ENCODE measurements at places on chromosomes 6 and 20.

GRCh38 chr20:61803915-61804751 is 261.5 kb downstream of the TAF4 start:
- DNase-seq = no peak

GRCh38 chr6:22147921-22148776 is 148.7 kb downstream of the PRL start:
- no peak for DNase-seq

DNA sequence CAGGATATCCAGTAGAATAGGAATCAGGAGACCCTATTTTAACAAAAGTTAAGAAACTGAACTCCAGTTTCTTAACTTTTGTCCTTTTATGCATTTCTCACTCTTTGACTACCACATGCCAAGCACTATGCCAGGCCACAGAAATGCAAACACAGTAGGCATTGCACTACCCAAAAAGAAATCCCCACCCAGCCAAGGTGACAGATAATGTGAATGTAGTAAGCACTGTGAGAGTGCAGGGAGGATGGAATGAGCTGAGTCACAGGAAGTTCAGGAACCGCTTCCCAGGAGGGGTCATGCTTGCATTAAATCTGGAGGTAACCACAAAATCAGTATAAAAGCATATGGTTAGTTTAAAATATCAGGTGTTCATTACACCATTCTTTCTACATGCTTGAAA is 20.1 kb upstream of the FAM83C start:
- DNase-seq = no peak

- no peak for DNase-seq
These were observed 129.3 kb downstream of the DTNBP1 start for GRCh38 chr6:15533379-15534026.

GRCh38 chr6:54192993-54193392 is 81.8 kb downstream of the MLIP start:
- DNase-seq = no peak

GRCh38 chr6:148533309-148534107 is 190.9 kb downstream of the SASH1 start:
- no peak for DNase-seq

- DNase-seq = no peak
These were observed 71.0 kb upstream of the SPACA1 start for GRCh38 chr6:87976616-87977015.

DNA sequence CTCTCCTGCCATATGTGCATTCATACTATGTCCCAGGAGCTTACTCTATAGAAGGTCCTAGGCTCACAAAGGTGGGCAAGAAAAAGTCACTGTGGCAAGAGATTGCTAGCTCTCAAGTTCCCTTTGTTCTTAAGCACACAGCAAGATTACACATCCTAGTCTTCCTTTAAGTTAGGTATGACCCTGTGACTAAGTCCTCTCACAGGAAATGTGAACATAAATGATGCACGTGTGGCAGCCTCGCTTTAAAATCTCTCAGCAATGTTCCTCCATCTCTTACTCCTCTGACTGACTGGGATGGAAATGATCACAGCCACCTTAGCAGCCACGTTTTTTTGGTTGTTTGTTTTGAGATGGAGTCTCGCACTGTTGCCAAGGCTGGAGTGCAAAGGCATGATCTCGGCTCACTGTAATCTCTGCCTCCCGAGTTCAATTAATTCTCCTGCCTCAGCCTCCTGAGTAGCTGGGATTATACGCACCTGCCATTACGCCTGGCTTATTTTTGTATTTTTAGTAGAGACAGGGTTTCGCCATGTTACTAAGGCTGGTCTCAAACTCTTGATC is 35.7 kb upstream of the HAO1 start:
- DNase-seq = no peak

DNA sequence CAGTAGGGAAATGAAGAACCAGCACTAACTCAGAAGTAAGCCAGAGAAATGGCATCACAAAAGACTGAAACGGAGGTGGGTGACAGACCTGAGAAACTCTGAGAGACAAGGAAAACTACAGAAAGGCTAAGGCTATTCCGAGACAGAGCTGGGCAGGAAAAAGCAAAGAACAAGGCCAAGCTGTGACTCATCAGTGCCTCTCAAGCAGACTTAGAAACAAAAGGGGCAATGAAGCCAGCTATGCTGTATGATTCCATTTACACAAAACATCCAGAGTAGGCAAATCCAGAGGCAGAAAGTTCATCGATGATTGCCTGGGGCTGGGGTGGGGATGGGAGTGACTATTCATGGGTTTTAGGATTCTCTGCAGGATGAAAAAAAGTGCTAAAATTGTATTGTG is 50.0 kb downstream of the SLC23A2 start:
- DNase-seq = no peak

DNA sequence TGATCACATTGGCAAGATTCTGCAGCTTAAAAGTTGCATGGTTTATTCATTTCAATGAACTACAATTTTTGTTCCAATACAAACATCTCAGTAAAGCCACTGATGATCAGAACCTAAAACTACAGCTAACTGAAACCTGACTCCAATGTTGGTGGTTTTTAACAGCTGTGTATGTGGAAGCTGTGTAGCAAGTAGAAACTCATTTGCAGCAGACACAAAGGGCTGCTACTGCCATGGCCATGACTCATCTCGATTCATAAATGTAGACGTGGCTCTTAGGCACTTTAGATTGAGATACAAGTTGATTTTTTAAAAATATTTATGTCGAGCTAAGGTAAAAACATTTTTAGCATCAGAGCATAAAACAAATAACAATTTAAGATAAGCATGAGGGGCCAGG is 19.5 kb upstream of the MAP3K4 start:
- no peak for DNase-seq

DNA sequence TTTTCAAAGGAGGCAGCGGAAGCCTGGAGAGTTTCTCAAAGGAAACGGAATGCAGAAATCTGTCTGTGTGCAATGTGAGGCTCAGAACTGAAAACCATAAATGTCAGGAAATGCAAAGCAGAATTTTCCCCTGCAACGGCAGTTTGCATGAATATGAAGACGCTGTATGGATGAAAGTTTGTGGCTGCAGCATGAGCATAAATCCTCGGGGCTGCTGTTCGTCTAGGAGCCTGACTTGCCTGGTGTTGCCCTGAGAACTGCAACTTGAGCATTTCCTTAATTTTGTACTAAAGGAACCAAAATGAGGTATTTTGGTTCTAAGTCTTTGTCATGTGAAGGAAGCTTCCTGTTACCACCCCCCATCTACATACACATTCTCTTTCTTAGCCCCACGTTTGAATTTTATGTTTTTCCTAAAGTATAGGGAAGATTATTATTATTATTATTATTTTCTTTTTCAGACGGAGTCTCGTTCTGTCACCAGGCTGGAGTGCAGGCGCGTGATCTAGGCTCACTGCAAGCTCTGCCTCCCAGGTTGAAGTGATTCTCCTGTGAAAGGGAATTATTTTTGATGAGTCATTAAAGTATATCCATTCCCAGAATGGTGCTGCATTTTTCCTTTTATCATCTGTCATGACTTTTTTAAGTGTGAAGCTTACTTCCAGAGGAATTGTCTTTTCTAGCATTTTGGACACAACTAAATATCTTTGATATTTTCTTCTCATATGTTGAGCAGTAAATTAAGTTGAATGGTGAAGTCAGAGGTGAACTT is 33.1 kb downstream of the MTHFD1L start:
- DNase-seq = no peak

GRCh38 chr6:73873081-73873480 is 177.1 kb downstream of the CD109 start:
- no peak for DNase-seq

DNA sequence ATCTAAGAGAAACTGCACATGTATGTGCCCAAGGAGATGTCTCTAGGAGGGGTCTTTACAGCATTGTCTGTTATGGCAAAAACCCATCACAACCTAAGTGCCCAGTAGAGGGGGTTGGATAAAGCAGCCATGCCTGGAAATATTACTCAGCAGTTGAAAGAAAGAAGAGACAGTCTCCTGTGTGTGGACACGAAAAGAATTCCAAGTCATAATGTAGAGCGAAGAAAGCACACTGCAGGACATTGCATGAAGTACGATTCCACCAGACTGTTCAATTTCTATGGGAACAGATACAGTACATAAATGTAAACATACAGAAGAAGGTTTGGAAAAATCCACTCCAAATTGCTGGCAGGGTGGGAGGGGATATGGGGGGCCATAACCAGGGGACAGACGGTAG is 7.3 kb upstream of the TGM2 start:
- no peak for DNase-seq

DNA sequence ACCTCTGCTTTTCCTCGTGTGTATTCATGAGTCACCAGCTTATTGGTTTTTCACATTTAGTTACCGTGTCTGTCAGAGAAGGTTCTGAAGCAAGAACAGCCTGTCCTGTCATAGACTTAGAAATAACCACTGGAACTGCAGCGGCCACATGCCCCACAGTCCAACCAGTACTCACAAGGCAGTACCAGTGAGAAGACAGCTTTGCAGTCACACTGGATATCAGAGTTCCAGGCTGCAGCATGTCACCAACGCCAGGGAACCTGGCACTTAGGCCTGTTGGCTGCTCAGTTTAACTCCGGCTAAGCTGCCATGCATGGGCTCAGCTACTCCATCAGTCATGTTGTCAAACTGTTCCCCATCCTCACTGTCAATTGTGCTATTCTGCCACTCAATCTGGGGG is 40.1 kb downstream of the ADNP start:
- DNase-seq = no peak

GRCh38 chr6:156886409-156886808 is 109.2 kb downstream of the ARID1B start:
- DNase-seq = no peak

DNA sequence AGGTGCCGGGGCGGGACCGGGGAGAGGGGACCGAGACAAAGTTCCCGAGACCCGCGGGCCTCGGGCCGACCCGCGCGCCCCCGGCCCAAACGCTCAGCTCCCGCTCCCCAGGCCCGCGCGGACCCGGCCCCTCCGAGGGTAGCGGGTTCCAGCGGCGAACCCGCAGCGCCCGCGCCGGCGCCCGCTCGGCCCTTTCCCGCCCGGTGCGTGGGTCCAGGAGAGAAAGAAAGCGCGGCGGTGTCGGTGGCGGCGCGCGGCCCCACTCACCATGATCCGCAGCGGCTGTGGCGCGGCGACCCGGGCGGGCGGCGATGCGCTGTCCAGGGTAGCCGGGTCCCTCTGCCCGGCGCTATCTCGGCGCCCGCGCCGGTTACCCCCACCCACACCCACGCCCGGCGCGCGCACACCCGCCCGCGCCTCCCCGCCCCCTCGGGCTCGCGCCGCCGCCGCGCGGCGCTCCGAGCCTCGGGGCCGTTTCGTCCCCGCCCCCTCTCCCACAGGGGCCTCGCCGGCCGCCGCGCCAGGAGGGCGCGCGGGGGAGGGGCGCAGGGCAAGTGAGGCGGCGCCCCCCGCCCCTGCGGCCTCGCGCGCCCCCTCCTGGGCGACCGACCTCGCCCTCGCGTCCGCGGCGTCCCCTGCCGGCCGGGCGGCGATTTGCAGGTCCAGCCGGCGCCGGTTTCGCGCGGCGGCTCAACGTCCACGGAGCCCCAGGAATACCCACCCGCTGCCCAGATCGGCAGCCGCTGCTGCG is at the start of gene ELOVL2:
ELOVL2 (minus strand) TSS at position 345 of the 751 bp plus-strand sequence; CDS start at position 270, 75 bp downstream.
- no peak for DNase-seq

DNA sequence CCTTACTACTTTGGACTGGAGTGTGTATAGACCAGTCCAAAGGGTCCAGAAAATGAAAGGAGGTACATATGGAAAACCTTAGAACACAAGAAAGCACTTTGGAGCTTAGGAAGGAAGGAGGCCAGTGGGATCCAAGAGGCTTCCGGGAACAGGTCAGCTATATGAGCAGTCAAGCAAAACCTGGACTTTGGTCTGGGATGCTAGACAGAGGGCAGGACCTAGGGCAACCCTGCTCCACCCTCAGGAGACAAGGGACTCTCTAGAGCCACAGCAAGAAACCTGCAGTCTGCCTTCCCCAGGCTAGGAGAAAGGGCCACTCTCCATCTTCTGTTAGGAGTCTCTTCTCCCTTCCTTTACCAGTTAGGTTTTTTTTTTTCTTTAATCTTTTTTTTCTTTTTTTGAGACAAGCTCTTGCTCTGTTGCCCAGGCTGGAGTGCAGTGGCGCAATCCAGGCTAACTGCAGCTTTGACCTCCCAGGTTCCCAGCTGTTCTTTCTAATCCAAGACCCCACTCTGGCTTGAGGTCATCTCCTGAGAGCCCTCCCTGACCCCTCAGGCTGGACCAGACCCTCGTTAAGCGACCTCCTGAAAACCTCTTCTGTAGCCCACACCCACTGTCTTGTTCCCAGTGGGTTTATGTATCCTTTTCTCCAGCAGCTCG is 4.6 kb downstream of the KCNK5 start:
- DNase-seq = no peak

- no peak for DNase-seq
These were observed 1.6 kb upstream of the REV3L start for GRCh38 chr6:111484633-111484930.

GRCh38 chr6:34334796-34335416 is 57.6 kb downstream of the NUDT3 start:
- DNase-seq = no peak

DNA sequence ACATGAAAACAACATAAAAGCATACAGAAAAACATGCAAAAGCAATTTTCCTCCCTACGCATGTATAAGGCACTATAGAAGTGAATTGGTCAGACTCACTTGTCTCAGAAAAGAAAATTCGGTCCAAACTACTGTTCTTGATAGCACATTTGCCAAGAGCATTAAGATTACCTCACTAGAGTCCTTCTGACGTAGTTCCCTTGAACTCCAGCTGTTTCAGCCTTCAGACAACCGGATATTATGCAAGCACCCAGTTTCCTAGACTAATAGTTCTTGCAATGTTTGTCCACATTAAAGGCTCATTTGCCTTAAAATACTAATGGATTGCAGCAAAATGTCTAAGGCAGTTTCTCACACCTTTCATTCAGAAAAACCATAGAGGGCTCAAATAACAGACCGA is 2.5 kb upstream of the CASS4 start:
- no peak for DNase-seq

DNA sequence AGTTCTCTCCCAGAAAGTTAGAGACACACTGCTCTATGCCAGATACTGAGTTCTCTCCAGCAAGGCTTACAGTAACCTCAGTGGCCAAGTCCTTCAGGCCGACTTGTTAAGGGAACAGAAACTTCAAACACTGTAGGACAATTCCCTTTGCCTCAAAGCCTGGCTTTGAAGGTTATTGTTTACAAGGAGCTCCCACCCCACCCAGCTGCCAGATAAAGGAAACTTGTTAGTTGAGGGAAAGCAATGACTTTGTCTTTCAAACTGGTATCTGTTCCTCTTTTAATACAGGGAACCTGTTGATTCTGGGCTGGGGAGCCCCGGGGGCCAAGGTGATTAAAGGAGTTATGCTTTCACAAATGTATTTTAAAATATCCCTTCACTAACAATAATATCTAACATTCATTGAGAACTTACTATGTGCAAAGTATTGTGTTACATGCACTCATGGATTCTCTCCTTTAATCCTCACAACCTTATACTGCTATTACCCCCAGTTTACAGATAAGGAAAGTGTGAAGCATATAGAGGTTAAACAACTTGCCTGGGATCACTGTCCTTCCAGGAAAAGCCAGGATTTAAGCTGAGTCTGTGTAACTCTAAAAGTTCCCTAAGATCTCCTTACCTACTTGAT is 27.6 kb upstream of the CDKN1A start:
- no peak for DNase-seq

DNA sequence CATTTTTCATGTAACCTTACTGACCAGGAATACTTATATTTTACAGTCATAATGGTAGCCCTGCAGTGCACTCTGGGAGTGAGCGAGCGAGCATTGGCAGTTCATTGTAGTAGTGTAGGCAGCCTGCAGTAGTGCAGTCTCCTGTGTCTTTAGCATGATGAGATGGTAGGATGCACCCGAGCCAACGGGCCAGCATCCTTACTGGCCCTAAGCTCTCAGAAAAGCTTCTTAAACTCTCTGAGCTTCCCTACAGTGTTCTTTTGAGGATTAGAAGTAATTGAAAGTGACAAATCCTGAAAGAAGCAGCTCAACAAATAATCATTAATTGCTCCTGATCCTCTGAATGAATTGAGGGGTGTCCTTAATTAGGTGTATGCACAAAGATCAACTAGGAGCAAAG is 20.9 kb downstream of the SLC9A8 start:
- no peak for DNase-seq

All from stimulated activated CD8-positive, alpha-beta memory T cell treated with anti-CD3 and anti-CD28 coated beads, Interleukin-12 subunit alpha, Interleukin-12 subunit beta, amount 100 ng/mL, for 4 hours (primary cell).